ENCODE measurements at places on chromosomes 7 and 10.

- DNase-seq = peak; percentile 81
These were observed 984 bp downstream of the SMURF1 start for GRCh38 chr7:99142727-99143520.

DNA sequence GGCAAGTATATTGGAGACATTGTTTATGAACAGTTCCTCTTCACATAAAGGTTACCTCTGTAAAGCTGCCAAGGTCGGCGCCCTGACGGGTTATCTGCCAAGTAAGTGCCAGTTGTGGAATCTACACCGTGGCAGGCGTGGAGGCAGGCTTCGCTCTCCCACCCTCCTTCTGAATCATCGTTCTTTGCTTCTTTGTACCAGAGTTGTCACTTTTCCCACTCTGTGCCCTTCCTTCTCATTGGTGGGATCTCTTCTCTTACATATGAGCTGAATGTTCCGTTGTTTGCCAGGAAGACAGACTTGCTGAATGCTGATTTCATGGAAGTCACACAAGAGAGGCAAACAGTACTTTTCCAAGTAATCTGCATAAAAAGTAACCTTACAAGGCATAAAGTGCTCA lies 40.6 kb upstream of the PTPRZ1 start:
- no peak for DNase-seq

- no peak for DNase-seq
These were observed 656.4 kb downstream of the KCNMA1 start for GRCh38 chr10:76981251-76981650.

DNA sequence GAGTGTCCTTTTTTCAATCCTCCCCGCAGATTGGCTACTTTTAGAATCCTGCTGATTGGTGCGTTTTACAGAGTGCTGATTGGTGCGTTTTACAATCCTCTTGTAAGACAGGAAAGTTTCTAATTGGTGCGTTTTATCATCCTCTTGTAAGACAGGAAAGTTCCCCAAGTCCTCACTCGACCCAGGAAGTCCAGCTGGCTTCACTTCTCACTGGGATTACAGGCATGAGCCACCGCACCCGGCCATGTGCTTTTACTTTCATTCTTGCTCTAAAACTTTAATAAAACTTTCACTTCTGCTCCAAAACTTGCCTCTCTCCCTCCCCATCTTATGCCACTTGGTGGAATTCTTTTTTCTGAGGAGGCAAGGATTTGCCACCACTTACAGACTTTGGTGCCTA lies 17.0 kb upstream of the WAPL start:
- DNase-seq = no peak

- no peak for DNase-seq
These were observed 61.2 kb upstream of the ZNF716 start for GRCh38 chr7:57388761-57389160.

- no peak for DNase-seq
These were observed 39.5 kb downstream of the ESYT2 start for GRCh38 chr7:158789842-158790241.

DNA sequence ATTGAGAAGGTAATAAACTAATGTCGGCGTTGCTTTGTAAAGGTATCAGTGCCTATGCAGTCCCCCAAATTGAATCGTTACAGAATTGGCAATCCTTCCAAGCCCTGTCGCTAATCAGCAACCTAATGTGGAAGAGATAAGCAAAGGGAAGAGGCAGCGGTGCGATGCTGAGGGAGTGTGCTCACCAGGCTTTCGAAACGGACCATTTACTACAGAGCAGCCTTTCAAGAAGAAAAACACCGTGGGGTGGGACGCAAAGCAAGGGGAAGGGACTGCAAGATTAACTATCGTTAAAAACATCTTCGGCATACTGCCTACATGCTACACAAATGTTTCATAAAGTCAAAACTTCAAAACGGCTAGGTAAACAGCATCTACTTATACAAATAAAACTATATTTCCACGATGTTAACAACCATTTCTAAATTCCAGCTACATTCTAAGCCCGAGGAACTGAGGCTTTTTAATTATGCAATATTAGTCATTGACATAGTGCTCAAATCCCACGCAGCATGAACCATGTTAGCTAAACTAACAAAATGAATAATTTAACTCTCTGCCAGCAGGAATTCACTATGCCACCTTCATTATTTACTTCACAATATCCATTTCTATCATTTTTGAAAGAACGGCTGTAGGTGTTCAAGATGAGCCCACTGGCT lies 85.2 kb downstream of the CHCHD3 start:
- no peak for DNase-seq

- peak; percentile 22 for DNase-seq
These were observed 517 bp downstream of the ITGB1 start for GRCh38 chr10:32957341-32958084.

DNA sequence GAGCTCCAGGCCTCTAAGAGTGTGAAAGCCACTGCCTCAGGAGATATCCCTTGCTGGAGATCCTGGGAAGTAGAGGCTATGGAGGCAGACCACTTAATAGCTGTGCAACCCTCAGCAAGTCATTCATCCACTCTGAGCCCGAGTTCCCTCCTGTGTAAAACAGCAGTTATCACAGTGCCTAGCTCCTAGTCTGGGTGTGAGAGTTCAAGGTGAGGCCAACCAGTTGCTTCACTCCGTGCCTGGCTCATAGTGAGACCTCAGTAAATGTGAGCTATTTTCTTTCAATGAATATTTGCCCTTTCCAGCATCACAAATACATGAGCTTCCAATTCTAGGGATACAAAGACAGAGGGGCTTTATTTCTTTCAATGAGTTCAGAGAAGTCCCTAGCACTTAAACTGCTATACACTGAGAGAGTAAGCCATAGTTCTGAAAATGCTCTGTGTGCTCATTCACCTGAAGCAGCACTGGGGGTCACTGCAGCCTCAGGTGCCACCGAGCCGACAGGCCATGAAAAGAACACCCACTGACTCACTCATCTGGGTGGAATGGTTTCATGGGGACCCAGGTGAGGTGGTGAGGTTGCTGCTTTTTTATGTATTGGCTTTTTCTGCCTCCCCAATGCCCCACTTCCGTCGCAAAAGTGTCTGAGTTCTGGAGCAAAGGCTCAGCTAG lies 259.8 kb downstream of the KCNMA1 start:
- DNase-seq = no peak

- DNase-seq = no peak
These were observed 40.8 kb upstream of the KMT2E start for GRCh38 chr7:104973227-104973626.

DNA sequence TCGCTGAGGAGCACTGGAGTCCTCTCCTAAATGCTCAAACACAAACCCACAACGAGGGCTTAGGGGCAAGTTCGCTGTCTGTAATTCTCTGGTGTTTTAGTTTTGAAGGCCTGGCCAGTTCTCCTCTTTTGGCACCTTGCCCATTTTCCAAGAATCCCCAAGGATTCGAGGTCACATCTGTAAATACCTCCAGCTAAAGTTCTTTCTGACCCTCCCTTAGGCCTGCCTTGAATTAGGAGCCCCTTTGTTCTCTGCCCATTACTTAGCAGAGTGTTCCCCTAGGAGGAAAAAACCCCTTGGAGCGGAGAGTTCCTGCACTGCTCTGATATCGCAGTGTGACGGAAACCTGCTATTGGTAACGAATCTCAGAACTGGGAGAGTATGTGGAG lies 743 bp upstream of the PYROXD2 start:
- DNase-seq = no peak

DNA sequence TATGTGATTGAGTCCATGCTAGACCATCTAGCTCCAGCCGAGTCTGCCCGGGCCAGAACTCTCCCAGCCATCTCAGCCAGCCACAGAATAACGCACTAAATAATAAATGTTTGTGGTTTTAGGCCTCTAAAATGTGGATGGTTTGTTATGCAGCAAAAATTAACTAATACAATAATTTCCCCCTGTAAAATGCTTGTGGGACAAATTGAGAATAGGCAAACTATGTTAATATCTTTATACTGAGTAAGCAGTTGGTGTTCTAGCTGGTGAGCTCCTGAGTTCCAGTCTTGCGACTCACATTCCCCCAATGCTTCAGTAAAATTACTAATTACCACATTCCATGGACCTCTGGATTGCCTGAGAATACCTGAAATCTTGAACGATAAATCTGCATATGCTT lies 316.8 kb upstream of the NFE2L3 start:
- DNase-seq = no peak

GRCh38 chr10:97003804-97004201 lies 171.7 kb downstream of the LCOR start:
- no peak for DNase-seq

DNA sequence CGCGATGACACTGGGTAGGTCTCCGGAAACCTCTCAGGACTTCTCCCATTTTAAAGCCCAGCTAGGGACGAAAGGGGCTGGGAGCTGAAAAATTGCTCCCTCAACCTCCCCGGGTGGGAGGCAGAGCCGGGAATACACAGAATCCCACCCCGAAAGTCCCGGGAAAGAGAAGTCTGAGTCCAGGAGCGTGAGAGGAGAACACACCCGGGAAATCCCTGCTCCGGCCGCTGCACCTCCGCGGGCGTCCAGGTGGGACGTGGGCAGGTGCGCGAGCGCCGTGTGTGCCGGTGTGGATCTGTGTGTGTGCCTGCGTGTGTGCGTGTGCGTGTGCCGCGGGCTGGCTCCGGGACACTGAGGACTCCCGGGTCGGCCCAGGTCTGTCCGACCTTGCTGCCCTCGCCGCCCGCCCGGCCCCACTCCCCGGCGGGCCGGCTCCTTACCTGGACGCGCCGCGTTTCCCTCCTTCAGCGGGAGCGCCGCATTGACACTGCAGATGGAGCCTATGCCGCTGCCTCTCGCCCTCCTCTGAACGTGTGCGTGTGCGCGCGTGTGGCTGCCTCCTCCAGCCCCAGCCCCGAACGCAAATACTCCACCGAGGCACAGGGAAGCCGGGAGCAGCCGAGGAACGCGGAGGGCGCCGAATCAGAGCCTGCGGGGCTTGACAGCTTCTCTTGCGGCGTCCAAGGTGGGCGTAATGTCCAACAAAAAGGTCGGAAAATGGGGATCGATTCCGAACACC lies at the start of gene PLXNA4:
Gene PLXNA4 (minus strand): TSS at position 489 of the 739 bp plus-strand sequence. CDS start 67,777 bp downstream, outside the sequence.
- no peak for DNase-seq

- no peak for DNase-seq
These were observed 570.4 kb upstream of the ANKRD30A start for GRCh38 chr10:36555036-36555435.

DNA sequence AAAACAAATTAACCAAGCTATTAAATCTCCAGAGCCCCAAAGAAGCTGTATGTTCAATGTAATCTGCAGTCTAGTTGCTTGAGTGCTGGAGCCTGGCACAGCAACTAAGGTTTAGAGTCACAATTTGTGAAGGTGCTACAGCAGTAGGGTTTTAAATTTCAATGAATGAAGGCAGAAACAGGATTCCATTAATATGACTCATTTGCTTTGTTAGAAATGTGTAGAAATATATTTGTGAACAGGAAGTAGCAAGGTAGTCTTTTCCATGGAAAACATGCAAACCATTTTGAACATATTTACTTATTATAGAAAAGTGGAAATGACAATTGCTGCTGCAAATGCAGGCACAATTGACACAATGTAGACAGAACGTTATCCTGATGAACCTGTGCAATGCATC lies 149.0 kb upstream of the STEAP4 start:
- no peak for DNase-seq

DNA sequence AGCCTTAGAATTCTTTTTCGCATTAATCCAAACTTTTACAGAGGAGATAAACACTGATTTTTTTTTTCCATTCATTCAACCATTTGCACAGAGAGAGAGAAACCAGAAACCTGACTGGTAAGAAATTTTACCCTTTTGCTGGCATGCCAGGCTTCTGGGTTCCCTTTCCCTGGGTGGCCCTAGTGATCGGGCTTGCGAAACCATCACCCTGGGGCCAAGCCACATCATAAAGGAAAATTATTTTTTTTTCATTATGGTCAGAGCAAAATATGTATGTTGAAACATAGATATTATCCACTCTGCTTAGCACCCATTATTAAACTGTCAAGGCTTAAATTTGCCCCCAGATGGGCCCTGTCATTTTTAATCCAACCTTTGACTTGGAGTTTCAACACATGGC lies 55.4 kb upstream of the INHBA start:
- no peak for DNase-seq

DNA sequence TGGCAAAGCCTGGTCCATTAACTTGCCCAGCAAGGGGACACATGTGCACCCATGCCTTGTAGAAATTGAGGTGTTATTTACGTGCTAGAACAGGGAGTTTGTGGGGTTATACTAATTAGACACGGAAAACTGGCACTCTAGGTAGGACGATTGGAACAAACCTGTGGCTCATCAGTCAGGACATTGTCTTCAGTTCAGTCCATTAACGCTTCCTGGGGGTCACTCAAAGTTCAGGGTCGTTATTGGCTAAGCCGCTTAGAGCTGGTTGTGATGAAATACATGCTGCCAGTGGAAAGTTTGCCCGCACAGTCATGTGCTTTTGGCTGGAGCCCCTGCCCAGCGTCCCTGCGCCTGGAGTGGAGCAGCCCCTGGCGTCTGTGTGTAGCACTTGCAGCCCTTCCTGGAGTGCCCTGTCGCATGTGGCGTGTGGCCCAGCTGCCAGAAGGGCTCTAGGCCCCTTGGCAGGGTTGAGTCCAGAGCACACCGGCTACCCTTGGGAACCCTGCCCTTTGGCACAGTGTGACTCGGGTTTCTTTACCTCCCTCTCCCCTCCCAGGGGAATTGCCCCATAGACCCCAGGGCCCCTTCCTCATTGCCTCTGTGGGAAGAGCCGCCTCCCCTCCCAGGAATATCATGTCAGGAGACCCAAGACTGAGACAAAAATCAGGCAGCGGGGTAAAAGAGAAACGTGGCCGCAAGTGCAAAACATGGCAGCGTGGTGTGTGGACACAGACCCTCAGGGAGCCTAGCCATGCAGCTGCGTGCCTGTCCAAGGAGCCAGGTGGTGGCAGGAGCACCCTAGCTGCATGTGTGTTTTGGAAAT lies 9.8 kb downstream of the ZNF775 start:
- no peak for DNase-seq

DNA sequence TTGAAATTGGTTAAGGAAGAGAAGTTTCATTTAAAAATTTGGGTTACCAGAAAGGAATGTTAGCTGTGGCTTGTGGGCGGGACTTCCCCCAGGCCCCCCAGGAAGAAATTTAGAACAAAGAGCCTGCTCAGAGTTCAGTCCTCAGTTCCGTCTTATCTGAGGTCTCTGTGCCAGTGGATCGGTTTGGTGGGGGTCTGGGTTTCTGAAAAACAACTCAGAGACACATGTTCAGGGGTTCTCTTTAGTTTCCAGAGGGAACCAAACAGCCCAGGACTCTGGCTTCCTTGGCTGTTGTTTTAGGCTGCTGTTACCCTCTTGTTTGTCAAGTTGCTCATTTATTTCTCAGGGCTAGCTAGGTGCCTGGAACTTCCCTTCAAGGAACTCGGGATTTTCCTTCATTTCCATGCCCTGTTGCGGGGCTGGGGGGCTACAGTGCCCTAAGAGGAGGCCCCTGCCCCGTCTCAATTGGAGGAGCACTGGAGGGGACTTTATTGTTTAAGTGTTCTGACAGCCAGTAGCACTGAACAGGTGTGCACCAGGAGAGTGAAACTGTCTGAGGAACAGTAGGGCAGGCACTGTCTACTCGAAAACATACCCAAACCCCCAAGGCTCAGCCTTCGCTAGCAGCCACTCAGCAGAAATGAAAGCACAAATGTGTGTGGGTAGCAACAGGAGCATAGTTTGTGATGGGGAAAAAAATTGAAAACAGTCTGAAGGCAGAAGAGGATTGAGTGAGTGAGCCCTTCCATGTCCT lies 59.9 kb downstream of the ALOX5 start:
- DNase-seq = no peak

GRCh38 chr10:86243651-86244155 lies 122.9 kb downstream of the GRID1 start:
- no peak for DNase-seq
